ENCODE measurements at places on chromosomes 16 and 17.

DNA sequence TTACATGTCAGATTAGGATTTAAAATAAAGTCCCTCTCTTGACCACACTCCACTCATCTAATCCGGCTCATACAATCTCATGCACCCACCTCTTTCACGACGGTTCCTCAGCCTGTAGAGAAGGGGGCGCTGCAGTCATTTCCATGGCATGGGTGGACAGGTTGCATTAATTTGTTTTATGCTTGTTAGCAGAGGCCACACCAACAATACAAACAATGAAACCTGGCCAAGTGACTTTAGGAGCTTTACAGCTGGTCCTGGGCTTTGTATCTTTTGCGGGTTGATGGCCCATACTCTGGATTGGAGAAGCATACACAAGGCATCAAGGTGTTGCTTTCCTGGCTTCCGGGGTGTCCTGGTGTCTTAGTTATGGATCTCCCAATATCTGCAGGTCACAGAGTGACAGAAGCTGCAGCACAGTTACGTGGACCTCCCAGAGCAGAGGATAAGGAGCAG, 9.7 kb upstream of the SNF8 start:
- no peak for DNase-seq

DNA sequence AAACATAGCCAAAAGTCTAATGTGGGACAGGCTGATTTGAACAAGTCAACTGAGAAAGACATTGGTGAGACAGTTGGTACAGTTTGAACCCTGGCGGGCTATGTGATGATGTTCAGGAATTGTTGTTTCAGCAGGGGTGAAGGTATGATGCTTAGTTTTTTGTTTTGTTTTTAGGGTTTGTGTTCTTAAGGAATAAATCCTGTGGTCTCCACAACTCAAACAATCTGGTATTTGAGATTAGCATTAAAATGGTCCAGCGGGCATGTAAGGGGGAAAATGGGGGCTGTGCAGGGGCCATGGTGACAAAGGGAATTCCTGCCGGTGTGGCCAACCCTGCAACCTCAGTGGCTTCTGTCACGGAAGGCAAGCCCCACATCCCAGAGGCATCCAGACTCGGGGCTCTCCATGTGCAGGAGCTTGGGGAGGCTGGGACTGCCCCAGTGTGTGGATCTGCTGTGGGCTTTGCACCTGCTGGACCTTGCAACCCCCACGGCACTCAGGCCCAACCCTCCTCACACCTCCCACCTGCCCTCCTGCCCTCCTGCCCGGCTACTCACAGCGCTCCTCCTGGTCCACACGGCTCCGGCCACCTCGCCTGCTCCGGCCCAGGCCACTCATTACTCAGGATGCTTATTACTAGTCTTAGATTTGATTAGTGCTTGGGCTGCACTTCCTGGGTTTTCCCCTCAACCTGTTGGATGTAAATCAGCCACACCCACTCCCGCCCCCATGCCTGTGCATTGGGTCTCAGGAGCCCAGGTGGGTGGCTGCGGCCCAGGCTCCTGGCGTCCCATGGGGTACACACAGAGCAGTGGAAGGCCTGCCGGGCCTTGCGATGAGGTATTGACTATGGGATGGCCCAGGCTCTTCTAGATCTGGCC, at the start of gene TNFRSF13B:
TNFRSF13B (minus strand) TSS at position 661 of the 881 bp plus-strand sequence; CDS start at position 618, 43 bp downstream.
- DNase-seq = no peak

DNA sequence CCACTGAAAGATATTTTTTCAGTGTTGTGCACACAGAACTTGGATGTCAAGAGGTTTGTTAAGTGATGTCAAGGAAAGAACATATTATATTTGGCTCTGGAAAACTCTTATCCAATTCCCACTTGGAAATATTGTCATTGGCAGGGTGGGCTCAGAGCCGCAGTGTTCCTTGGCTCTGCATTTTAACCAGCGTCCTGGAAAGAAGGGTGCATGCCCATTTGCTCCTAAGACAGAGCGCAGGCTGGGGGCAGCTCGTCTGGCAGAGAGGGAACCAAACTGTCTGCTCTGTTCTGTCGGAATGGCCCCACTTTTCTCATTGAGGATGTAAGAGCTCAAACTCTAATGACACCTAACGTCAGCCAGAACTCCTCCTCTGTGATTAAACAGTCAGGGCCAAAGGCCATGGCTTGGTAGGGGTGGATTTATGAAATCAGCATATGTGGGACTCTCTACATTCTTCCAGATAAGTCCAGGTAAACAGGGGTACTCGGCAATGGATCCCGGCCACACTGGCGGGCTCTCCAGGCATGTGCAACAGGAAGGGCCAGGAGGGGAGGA, 18.0 kb downstream of the SLC47A1 start:
- DNase-seq = no peak

DNA sequence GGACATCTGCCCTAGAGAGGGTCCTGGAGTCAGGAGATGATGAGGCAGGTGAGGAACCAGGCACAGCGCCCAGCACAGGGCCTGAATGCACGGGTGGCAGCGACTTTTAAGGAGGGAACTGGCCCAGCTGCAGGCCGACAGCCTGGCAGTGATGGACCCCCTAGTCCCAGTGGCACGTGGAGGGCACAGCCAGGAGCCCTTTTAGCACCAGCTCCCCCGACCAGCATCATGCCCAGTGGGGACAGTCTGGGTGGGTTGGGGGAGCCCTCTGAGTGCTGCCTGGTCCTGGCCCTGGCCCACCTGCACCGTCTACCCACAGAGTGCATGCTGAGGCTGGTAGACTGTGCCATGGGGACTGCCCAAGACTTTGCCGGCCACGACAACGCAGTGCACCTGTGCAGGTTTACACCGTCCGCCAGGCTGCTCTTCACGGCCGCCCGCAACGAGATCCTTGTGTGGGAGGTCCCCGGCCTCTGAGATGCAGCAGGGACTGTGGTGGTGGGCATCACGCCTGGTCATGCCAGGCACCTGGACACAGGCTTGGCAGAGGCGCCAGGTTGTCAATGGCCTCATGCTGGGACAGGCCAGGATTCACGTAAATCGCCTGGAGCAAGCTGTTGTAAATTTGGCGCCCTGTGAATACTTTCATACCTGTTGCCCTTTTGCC, 686 bp upstream of the RHOT2 start:
- DNase-seq = no peak

DNA sequence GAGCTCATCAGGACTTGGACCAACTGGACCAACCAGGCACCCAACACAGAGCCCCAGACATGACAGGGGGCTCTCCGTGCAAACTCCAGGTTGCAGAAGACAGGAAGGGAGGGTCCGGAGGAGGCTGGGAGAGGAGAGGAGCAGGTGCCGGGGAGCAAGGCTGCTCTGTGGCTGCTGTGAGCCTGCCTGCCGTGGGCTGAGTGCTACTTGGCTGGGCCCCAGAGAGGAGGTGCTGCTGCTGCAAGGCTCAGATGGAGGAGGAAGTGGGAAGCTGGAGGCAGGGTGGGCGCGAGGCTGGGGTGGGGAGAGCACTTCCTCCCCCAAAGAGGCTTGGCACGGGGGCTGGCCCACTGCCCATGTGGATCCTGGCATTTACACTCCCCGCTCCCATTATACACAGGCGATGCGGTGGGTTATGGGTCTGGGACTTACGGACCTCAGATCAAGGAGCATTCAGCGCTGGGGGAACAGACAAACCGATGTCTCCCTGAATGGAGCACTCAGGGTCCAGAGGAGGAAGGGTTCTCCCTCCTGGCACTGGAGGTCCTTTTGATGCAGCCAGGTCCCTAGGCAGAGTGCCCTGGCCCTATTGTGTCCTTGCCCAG, 15.9 kb downstream of the EPOP start:
- no peak for DNase-seq

GRCh38 chr17:80749611-80750010, 205.0 kb downstream of the RPTOR start:
- no peak for DNase-seq

- DNase-seq = no peak
Observed at GRCh38 chr17:71580220-71580619, 540.6 kb upstream of the SOX9 start.

- DNase-seq = no peak
Observed at GRCh38 chr17:81337476-81337879, 42.4 kb upstream of the SLC38A10 start.

DNA sequence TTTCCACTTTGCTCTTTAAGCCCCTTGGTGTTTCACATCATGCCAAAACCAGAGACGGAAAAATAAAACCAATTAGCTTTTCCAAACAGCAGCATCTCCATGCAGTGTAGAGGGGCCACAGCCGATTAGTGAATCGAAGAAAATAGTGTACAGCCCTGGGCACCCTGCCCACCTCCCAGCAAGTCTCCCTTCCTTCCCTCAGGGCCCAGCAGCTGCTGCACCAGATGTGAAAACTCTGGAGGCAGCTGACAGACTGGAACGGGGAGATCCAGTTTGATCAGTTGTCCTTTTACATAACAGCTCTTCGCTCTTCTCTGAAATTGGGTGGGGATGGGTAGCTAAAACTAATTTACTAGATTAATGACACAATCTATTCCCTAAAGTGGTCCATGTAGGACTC, 19.3 kb downstream of the TMEM11 start:
- DNase-seq = no peak

GRCh38 chr16:9159839-9160550, 68.6 kb downstream of the HAPSTR1 start:
- peak; percentile 29 for DNase-seq

- DNase-seq = no peak
Observed at GRCh38 chr17:61447358-61447757, 4.9 kb upstream of the TBX4 start.

- DNase-seq = no peak
Observed at GRCh38 chr16:57242650-57243049, 2.4 kb upstream of the ARL2BP start.

DNA sequence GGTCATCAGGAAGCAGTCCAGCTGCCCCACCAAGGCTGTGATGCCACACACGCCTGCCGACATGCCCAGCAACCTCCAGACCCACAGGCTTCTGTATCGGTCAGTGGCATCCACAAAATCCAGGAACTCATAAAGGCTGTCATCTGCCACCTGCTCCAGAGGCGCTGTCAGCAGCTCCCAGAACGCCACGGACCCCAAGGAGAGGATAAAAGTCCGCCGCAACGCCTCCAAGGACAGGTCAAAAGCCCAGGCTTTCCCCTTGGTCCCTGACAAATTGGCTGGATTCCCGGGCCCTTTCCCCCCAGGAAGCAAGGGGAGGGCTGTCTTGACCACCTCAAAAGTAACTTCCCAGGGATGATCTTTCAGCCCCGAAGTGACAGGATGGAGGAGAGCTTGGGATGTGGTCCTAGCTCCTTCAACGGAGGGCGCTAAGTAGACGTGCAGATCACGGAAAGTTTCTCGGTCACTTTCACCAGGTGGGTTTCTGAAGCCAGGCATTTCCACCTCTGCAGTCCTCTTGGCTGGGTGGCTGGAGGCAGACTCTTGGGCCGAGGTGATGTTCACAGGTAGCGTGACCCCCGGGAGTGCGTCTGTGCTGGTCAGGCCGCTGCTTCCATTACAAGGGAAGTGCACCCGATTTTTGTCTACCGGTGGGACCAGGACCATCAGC, 854 bp downstream of the MFSD6L start:
- DNase-seq = no peak

DNA sequence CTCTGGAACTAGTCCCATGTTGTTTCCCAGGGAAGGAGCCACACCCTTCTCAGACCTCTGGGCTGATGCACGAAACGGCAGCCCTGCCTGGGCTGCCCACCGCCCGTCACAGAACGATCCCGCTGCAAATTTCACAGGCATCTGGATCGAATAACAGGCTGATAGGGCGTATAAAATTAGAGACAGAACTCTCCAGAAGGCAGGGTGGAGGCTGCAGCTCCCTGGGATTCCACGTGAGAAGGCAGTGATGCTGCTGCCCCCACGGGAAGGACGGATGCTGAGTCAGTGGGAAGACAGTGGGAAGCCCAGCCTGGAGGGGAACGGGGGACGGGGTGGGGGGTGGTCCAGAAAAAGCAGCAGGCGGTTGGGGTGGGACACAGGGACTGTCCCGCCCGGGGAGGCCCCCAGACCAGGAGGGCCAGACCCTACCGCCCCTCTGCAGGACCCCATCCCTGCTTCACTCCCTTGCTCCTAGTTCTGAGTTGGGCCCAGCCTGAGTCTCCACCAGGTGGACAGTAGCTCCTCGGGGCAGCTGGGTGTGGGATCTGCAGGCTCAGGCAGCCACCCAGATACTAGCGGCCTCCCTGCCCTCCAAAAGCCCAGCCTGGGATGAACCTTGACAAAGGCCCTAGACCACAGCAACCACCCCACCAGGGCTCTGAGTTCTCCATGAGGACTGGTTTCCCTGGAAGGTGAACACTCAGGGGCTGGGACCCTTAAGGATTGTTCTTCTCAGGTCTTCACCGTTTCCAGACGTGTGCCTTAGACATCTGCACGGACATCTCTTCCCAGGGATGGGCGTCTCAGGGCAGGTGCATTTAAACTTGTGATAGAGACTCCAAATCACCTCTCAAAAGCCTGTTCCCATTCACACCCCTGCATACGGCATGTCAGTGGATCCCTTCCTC, 117.8 kb downstream of the METRNL start:
- DNase-seq = no peak

Measured in hypothalamus (tissue), 51 donors.